ENCODE measurements at places on chromosomes 4 and X. TPM values are rescaled to one million over a fixed set of nuclear protein-coding genes. Genes with fewer than 3 reads are reported as not detected.

Gene NR3C2
- 28.6 TPM for total RNA-seq

Gene COQ2
- 26.3 TPM for total RNA-seq

- DNase-seq = peak; percentile 24
Measured at GRCh38 chr4:2364654-2365053, 53.8 kb downstream of the ZFYVE28 start.

- no peak for DNase-seq
Measured at GRCh38 chr4:74057588-74057987, 19.1 kb upstream of the CXCL3 start.

DNA sequence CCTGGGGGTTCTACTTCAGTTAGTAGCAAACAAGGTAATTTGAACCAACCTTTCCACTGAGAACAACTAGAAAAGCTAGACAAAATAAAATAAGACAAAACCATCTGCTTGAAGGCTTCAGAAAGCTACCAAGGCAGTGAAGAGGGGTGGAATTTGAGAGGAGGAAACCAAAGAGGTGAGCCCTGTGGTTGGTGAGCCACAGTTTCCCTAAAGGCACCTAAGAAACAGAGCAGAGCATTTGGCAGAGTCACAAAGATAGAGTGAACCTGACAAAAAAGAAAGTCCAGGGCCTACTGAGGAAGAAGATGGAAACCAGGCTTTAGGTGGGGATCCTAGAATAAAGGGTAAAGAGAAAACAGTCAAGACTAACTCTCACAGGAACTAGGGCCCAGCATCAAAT, 44.3 kb downstream of the CHST7 start:
- no peak for DNase-seq
